ENCODE measurements at places on chromosomes 3 and 15.

DNA sequence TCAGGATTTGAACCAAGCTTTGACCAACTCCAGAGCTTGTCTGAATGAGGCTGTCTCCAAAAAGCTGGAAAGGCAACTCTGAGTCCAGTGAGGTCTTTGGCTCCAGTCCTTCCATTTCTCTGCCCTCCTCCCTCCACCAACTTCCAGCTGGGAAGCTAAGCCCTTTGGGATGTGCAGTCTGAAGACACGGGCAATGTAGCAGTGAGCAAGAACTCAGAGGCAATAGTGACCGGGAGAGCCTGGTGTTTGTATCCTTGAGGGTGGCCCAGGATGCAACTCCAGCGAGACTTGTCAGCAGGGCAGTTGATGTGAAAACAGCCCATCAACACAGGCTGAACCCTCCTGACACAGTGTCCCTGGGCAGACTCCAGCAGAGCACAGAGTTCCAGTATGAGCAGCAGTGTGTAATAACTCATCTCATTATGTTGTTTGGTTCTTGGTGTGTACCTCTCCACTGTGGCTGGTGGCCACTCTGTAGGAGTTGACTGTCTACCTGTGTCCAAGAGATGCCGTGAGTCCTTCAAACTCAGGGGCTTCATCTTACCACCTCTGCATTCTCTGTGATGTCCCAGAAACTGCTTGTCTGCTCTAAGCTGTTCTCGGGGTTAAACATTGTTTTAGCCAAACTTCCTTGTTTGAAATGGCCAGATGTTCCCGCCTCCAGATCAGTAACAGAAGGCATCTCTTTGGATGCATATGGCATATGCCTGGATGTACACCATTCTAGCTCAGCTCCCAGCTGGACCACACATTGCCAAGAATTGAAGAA, 6.6 kb downstream of the CDCP1 start:
- DNase-seq: no peak

DNA sequence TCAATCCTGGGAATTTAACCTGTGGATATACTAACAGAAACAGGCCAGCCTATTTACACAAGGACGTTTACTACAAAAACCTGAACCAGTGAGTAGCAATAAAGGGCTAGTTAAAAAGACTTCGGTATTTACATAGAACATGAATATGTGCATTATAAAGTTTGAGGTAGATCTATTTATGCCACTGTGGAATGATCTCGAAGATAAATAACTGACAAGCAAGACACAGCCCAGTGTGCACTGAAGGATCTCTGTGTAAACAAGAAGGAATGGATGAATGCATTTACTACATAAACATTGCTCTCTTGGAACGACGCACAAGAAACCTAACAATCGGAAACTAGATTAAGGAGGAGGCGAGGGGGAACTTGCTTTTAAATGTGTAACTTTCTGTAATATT, 132.0 kb upstream of the NSMCE3 start:
- no peak for DNase-seq

GRCh38 chr3:37181756-37182155, 7.4 kb upstream of the LRRFIP2 start:
- DNase-seq: no peak

DNA sequence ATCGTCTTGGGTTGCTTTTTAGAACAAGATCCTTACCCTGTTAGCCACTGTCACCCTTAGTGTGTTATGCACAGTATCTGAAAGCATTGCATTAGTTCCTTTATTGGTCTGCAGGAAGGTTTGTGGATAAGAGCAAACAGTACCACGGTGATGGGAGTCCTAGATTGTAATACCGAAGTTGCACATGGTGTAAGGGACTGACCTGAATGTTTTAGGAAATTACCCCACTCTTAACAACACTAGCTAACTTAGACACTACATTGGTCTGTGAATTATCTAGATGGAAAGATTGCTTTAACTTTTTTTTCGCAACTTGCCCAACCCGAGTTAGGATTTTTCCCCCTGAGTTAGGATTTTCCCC, 1.3 kb downstream of the STT3B start:
- peak; percentile 19 for DNase-seq

DNA sequence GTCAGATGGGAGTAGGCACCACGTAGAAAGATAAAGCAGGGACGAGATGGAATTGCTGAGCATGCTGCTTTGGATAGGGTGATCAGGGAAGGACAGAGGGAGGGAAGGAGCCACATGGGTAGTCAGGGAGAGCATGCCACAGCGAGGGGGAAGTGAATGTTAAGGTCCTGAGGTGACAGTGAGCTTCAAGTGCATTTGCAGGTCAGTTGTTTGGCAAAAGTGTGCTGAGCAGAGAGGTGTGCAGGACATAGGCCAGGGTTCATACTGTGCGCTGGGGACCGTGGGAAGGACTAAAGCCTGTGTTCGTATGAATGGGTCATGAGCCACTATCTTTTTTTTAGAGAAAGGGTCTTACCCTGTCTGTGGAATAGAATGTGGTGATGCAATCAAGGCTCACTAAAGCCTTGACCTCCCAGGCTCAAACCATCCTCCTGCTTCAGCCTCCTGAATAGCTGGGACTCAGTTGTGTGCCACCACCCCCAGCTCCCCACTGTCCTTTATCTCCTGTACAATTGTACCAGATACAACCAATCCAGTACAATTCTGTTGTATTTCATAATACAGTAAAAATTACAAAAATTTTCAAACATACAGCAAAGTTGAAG, 107.5 kb downstream of the DNAJB8 start:
- DNase-seq: no peak

Data from hepatic stellate cell (primary cell).